Esophagus squamous epithelium (tissue), 5 donors: ENCODE measurements at places on chromosomes 5 and 9.

DNA sequence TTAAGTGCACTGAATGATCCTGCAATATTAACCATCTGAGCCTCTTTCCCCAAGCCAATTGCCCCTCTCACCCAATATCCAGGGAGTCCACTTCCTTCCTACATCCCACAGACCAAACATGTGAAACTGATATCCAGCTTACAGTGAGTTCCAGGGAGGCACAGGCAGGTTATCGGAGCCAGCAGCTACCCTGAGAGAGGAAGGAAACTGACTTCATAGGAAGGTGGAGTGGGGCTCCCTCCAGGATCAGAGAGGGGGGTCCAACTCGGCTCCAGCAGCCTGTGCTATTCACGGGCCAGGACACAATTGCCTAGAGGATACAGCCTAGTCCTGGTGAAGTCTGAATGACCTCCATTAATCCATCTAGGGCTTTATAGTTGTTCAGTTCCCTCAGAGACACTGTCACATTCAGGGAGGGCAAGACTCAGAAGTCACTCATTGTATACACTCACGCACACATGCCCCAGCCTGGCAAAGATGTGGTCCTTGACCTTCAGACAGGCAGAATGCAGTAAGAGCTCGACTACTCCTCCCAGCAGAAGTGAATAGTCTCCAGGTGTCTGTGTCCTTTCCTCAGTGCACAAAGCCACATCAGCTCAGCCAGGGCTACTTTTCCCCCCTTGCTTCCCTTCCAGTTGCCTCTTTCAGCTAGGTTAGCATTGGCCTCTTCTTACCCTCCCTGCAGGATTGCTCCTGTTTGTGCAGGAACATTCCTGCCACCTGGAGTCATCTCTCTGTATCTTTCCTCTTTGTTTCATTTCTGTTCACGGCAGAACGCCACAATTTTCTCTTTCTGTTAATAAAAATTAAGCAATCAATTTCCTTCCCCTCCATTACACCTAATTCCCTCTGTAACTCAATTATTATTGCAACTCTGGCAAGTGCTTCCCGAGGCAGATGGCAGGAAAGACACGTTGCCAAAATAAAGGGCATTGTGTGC is 501.7 kb downstream of the ARHGEF28 start:
- H3K27ac ChIP-seq = no peak overlapping the region
- DNase-seq = no peak
- no peak overlapping the region for H3K4me3 ChIP-seq
- H3K36me3 ChIP-seq = no peaks in the 10 kb centered on the region

DNA sequence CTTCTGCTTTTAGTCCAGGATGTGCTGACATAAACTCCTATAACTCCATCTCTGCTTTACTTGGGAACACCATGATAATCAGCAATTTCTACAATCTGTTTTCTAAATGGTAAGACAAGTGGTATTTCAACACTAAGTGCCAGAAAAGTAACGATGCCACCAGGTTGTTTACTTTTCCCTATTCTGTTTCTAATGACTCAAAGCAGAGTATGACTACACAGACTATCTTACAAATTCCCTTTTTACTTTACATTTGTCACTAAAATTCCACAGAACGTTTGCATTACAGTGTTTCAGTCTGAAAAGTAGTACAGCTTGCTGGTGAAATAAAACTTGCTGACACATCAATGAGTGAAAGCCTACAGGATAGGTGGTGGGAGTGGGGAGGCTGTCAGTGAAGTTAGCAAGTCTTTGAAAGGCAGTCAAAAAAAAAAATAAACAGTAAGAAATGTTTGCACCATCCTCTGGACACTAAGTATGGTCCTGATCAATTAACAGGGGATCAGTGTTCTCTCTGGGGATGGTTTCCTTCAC is 186.5 kb downstream of the LURAP1L start:
- H3K36me3 ChIP-seq = no peaks in the 10 kb centered on the region
- H3K27ac ChIP-seq = no peak overlapping the region
- DNase-seq = no peak
- H3K4me3 ChIP-seq = no peak overlapping the region

DNA sequence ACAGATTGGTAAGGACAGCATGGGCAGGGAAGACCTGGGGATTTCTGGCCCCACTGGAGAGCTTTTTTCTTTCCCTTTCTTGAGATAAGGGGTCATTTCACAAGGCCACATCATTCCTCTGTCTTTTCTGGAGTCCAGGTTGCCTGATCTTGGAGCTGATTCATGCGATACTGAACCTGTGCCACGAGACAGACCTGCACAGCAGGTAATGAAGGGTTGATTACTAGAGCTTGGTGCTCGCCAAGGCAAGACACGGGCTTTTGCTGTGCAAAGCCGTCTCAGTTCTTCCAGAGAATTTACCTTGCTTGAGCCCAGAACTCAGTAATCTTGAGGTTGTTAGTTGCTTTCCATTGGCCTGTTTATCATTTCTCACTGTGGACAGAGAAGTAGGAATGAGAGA is 39.2 kb downstream of the NUP188 start:
- H3K36me3 ChIP-seq = peaks cover 17% of the 10 kb centered on the region
- no peak overlapping the region for H3K4me3 ChIP-seq

- no peak overlapping the region for H3K4me3 ChIP-seq
- H3K36me3 ChIP-seq = peaks cover 67% of the 10 kb centered on the region
- H3K27ac ChIP-seq = no peak overlapping the region
Measured at GRCh38 chr9:132401824-132402223, 4.8 kb downstream of the TTF1 start.

DNA sequence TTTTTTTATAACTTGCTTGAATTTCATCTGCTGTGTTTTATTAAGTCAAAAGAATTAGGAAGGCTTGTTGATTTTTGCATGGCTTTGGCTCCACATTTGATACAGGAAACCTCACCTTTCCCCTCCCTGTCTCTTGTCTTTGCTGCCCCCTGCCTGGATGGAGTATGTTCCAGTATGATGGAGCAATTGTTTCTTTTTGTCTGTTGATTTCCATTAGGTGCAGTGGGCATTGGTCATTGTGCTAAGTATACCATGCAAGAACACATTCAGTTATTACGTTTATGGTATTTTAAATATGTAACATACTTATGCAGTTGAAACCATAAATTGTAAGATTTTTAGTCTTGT is 19.6 kb downstream of the TJP2 start:
- H3K36me3 ChIP-seq = no peaks in the 10 kb centered on the region
- H3K4me1 ChIP-seq = no peaks in the 10 kb centered on the region
- DNase-seq = no peak

- H3K4me3 ChIP-seq = no peak overlapping the region
- H3K27me3 ChIP-seq = no peaks in the 10 kb centered on the region
- H3K4me1 ChIP-seq = no peaks in the 10 kb centered on the region
- H3K27ac ChIP-seq = no peak overlapping the region
- H3K36me3 ChIP-seq = no peaks in the 10 kb centered on the region
- no peak for DNase-seq
Measured at GRCh38 chr9:98573749-98574278, 134.9 kb downstream of the GABBR2 start.

DNA sequence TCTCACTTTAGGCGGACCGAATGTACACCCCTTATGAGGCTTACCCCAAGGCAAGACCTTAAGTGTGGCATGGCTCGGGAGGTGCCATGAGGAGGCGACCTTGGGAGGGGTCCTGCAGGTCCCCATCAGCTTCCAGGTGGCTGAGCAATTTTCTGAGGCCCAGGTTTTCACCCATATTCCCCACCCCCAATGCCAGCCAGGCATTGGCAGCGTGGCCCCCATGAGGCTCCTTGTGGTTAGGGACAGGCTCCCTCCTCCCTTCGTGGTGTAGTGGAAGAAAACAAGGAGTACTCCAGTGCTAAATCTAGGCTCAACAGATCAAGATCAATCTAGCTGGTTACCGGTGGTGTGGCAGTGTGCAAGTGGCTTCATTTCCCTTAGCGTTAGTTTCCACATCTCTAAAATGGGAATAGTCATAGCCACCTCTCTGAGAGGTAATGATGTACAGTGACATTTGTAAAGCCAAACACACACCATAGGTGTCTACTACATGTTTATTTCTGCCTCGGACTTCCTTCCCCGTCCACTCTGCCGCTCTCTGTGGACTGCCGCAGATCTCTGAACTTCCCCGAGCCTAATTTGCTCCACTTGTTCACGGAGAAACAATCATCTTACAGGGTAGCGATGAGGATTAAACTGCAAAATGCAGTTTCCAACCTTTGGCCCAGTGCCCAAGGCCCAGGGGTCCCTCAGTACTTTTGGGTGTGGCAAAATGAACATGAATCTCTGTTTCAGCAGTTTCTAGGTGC is 8.4 kb downstream of the LHX2 start:
- no peaks in the 10 kb centered on the region for H3K36me3 ChIP-seq
- H3K27me3 ChIP-seq = peaks cover 100% of the 10 kb centered on the region
- H3K4me3 ChIP-seq = no peak overlapping the region

DNA sequence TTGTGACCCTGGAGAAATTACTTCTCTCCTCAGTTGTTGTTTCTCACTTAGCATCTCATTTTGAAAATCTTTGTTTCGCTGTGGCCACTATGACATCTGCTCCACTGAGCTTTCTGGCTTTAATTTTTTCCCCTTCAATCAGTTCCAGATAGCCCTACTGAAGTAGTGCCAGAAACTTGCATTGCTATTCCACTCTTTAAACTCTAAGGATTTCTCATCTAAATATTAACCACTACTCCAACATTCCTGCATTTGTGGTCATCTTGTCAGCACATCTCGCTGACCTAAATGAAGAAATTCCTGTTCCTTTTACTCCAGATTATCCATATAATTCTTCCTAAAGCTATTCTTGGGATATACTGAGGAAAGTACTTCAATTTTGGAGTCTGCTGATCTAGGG is 15.3 kb upstream of the NOL6 start:
- H3K4me1 ChIP-seq = no peaks in the 10 kb centered on the region
- H3K27ac ChIP-seq = no peak overlapping the region
- no peaks in the 10 kb centered on the region for H3K27me3 ChIP-seq
- no peaks in the 10 kb centered on the region for H3K36me3 ChIP-seq
- no peak overlapping the region for H3K4me3 ChIP-seq

DNA sequence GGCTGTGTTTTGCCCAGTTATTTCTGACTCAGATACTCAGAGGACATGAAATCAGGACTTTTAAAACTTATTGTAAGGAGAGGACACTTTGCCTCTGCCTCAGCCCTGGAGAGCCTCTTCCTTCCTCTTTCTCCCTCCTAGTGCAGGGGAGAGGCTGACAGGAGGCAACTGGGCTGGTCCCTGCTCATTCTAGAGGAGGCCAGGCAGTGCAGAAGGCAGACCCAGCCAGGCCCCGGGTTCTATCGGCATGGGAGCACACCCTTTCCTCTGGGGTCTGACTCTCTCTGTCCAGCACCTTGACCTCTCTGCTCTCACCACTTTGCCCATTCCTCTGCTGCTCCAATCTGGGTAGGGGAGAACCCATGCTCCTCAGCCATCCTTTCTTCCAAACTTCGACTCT is 16.0 kb upstream of the SMIM32 start:
- no peak overlapping the region for H3K4me3 ChIP-seq
- no peak overlapping the region for H3K27ac ChIP-seq
- H3K4me1 ChIP-seq = no peaks in the 10 kb centered on the region
- H3K27me3 ChIP-seq = no peaks in the 10 kb centered on the region

DNA sequence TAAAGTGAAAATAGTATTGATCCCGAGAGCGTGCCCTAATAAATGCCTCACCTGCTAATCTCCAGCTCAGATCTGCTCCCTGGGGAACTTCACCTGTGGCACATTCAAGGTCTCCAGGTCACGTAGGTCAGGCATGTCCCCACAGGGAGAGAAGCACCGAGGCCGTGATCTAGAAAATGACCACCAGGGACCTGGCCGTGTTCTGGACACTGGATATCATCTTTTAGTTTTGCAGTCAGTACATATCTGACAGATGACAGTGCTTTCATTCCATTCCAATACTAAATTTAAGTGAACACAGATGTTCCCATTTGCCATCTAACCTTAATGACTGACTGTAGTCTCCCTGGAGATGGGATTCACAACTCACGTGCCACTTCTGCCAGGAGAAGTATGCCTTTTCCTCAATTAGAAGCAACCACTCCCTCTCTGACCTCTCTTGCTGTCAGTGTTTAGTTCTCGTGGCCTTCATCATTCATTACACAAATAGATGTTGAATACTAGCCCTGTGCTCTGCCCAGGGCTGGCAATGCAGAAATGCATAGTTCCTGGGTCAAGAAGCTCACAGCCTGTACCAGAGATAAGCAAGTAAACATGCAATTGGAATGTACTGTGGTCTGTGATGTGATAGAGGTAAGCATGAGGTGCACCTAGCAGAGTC is 276.5 kb downstream of the NTRK2 start:
- no peaks in the 10 kb centered on the region for H3K27me3 ChIP-seq
- no peak overlapping the region for H3K27ac ChIP-seq
- peaks cover 6% of the 10 kb centered on the region for H3K4me1 ChIP-seq
- H3K4me3 ChIP-seq = no peak overlapping the region
- no peak for DNase-seq

- DNase-seq = no peak
- peaks cover 5% of the 10 kb centered on the region for H3K4me1 ChIP-seq
- no peaks in the 10 kb centered on the region for H3K36me3 ChIP-seq
- H3K27me3 ChIP-seq = no peaks in the 10 kb centered on the region
Measured at GRCh38 chr5:115594128-115595047, 7.9 kb downstream of the TICAM2 start.

DNA sequence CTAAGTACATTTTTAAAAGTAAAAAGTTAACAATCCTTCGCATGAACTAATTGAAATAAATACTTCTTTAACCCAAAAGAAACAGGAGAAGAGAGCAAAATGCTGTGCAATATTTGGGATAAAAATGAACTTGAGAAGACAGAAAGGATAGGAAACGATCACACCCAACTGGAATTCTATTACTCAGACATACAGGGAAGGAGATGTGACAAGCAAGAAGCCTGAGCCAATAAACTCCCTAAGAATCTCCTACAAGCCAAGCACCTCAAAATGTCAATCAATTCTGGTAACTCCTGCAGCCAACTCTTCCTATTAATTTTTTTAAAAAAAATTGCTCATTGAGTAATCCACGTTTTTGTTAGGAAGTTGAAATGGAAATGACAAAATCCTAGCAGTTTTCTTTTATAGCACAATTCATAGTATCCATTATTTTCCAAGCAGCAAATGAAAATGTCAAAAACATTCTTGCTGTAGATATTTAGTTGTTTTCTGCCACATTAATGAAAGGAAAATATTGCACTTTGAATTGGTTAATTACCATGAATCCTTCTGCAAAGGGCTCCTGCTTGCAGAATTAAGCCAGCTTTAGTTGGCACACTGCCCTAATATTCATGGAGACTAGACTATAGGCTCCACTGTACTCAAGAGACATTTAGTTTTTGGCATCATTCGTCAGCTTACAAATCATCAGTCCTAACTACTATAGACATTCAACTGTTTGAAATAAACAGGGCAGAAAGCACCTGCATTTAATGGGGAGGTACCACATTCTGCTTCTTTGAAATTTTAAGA is 89.0 kb downstream of the RFX3 start:
- DNase-seq = no peak
- H3K27me3 ChIP-seq = no peaks in the 10 kb centered on the region
- H3K4me3 ChIP-seq = no peak overlapping the region
- H3K27ac ChIP-seq = no peak overlapping the region
- H3K4me1 ChIP-seq = no peaks in the 10 kb centered on the region

GRCh38 chr5:113278976-113279375 is 155.8 kb downstream of the TSSK1B start:
- H3K4me3 ChIP-seq = no peak overlapping the region
- H3K36me3 ChIP-seq = no peaks in the 10 kb centered on the region
- DNase-seq = no peak
- H3K27ac ChIP-seq = no peak overlapping the region
